ENCODE measurements at places on chromosomes 16 and 17.

- no peak for DNase-seq
Measured at GRCh38 chr17:46202424-46202823, 9.2 kb upstream of the KANSL1 start.

GRCh38 chr17:50808888-50809287, 26.5 kb upstream of the WFIKKN2 start:
- no peak for DNase-seq

DNA sequence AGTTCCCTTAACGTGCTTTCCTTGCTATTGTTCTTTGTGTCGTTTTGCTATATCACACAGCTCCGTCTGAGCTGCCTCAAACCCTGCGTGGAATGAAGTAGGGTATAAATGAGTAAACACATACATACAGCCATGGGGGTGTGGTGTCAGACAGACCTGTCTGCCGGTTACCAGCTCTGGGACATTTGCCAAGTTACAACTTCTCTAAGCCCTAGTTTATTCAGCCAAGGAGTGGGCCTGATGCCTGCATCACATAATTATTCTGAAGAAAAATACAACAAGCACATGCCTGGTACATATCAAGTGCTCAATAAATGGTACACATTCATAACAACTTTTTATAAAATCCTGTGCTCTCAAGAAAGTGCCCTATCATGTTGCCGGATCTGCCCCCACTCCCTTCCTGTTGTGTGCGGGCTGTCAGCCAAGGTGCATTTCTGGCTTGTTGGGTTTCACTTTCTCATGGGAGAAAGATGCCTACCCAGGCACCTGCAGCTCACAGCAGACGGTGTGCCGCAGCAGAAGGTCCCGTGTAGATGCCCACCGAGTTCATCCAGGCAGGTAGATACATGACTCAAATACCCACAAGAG, 30.5 kb downstream of the SMPD3 start:
- peak; percentile 63 for DNase-seq

GRCh38 chr17:77423589-77424451, 283.1 kb downstream of the SEC14L1 start:
- peak; percentile 93 for DNase-seq

- DNase-seq = peak; percentile 66
Measured at GRCh38 chr17:67689534-67690177, 28.1 kb upstream of the NOL11 start.

DNA sequence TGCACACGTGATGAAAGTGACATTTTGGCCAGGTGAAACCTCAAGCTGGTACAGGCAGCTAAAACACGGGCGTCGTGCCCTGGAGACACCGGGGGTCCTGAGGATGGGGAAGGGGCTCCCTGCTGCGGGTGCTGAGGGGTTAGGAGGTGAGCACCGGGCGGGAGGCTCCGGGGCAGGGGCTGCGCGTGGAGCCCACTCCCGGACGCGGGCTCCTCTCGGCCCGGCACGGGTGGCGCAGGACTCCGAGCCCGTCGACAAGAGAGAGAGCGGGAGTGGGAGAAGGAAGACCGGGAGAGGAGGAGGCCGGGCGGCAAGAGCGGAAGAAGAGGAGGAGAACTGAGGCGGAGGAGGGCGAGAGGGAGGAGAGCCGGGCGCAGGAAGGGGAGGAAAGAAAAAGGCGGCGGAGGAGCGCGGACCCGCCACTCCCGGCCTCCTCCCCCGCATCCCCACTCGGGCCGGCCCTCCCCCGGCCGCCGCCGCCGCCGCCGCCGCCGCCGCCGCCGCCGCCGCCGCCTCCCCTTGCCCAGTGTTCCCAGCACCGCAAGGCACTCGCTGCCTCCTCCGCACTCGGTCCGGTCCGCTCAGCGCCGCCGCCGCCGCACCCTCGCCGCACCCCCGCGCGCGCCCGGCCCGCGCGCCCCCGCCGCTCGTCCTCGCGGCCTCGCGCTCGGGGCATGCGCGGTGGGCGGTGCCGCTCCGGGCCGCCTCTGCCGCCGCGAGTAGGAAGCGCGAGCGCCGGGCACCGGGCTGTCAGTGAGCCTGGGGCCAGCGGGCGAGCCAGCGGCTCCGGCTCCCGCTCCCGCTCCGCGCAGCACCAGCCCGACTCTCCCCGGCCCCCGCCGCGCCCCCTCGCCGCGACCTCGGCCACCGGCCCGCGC, at the start of gene PRKCA:
Gene PRKCA, plus strand, starts transcription at position 750 of the 878 bp plus-strand sequence.
- DNase-seq = peak; percentile 88

Data from kidney tubule cell (primary cell).